ENCODE measurements at places on chromosomes 11 and 22. TPM values are rescaled to one million over a fixed set of nuclear protein-coding genes. Genes with fewer than 3 reads are reported as not detected.

The FXYD6 gene
- 0.21 TPM for total RNA-seq

The EPS8L2 gene
- 110 TPM for total RNA-seq

The OR5AS1 gene
- total RNA-seq, result not detected

The CEP126 gene
- 4.6 TPM for total RNA-seq

The MS4A3 gene
- not detected for total RNA-seq

The DNAJB7 gene
- total RNA-seq, result not detected

The C11orf58 gene
- total RNA-seq, result 194 TPM

The MMP8 gene
- not detected for total RNA-seq

The PGA3 gene
- not detected for total RNA-seq

The PITPNM1 gene
- 60.6 TPM for total RNA-seq

The FAM83F gene
- total RNA-seq, result not detected

The ARHGAP8 gene
- total RNA-seq, result 1.9 TPM

The RAG2 gene
- total RNA-seq, result not detected

The RAD9A gene
- total RNA-seq, result 26.5 TPM

The DERL3 gene
- 0.36 TPM for total RNA-seq

The GRAP2 gene
- total RNA-seq, result not detected

The ALDH3B1 gene
- total RNA-seq, result 141 TPM

The HTR3A gene
- total RNA-seq, result not detected

The TBX10 gene
- total RNA-seq, result not detected

The MIAT gene
- 0.34 TPM for total RNA-seq

The ARFIP2 gene
- 56.9 TPM for total RNA-seq

The PKNOX2 gene
- total RNA-seq, result not detected

The MRGPRE gene
- 0.17 TPM for total RNA-seq

The BTG4 gene
- 0.12 TPM for total RNA-seq

The LRRN4CL gene
- 0.07 TPM for total RNA-seq

The TSG101 gene
- total RNA-seq, result 124 TPM

The GPHA2 gene
- not detected for total RNA-seq

The PITPNB gene
- 48.2 TPM for total RNA-seq

The CASP4 gene
- 7.1 TPM for total RNA-seq

The SMTNL1 gene
- total RNA-seq, result not detected

The OR51V1 gene
- not detected for total RNA-seq

The FAM181B gene
- 0.11 TPM for total RNA-seq

The CARD18 gene
- not detected for total RNA-seq

The MFRP gene
- total RNA-seq, result not detected

The GNG3 gene
- not detected for total RNA-seq

The NXPE2 gene
- not detected for total RNA-seq

The CRYAB gene
- 7.1 TPM for total RNA-seq

The OR4D5 gene
- not detected for total RNA-seq

Data from A549 treated with RU486 at 1 μM for 4 hours (cell line).